ENCODE measurements at places on chromosomes 11 and 22.

GRCh38 chr11:67502328-67502979 is 2.7 kb downstream of the PITPNM1 start:
- no peak for DNase-seq

GRCh38 chr22:29937940-29938693 is 55.1 kb downstream of the MTMR3 start:
- DNase-seq: no peak

- DNase-seq: no peak
Measured at GRCh38 chr11:126132319-126132718, 69.7 kb upstream of the CDON start.

GRCh38 chr11:31655483-31655882 is 145.9 kb downstream of the ELP4 start:
- DNase-seq: no peak
